ENCODE measurements at places on chromosomes 4 and X.

DNA sequence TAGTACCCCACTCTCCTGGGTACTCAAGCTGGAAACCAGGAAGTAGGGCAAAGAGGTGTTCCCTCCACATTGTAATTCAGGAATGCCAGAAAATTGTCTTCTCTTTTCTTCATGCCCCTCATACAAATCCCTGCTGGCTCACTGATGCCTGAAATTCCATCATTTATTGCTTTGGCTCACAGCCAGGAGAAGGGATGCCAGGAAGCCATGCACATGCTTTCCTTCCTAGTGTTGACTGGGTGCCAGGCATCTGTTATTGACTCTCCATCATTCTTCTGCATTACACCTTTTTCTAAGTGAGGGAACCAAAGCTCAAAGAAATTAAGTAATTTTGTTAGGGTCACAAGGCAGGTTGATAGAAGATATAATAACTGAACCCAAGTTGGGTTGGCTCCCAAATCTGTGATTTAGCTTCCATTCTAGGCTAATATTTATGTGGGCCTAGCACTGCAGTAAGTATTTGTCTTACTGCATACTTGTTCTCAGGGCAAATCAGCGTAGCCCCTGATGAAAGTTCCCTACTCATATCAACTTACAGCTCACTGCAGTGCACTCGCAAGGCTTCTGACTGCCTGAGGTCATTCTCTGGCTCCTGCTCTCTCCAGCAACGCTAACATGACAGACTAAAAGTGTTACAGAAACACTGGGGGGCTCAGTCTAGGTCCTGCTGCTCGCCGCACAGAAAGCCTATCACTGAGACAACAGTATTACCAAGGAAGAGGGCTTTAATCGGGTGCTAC, 89.0 kb downstream of the TRAPPC11 start:
- no peak for DNase-seq

- DNase-seq, result no peak
Observed at GRCh38 chr4:140556372-140557085, 12.2 kb downstream of the UCP1 start.

GRCh38 chr4:118417325-118417724, 64.5 kb upstream of the PRSS12 start:
- DNase-seq, result no peak

GRCh38 chr4:119299741-119300100, 22.2 kb downstream of the FABP2 start:
- no peak for DNase-seq

DNA sequence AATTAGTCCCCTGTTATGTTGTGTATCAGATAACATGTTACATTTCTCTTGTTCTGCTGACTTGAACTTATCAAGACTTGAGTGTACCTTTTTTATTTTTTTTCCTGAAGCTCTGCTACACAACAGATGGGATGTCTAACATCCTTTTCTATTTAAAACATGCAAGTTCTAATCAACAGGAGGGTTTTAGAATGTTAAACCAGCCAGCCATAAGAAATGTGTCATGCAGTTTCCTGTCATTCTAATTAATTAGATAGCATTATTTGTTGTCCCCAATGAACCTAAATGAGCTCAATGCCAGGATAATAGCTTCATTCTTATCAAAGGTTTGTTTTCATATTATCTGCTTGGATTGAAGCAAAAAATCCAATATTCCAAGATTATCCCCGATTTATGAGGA, 958.2 kb downstream of the PCDH7 start:
- no peak for DNase-seq

DNA sequence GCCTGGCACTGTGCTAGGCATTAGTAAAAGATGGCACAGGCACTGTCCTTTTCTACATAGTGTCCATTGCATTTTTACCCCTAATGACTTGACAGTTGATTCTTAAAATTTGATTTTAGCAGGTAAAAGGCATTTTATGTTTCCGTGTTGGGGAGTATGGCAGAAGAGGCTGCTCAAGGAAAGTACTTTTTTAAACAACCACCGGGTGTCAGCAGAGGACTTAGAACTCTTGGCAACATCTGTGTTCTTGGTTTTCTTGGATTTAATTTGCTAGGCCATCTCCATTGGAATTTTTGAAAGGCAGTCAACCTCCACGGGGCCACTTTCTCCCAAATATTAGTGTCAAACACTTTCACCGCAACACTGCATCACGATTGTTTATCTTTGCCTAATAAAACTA, 102.9 kb downstream of the TSPAN7 start:
- no peak for DNase-seq

GRCh38 chr4:113878668-113879067, 100.8 kb downstream of the ARSJ start:
- DNase-seq, result no peak

DNA sequence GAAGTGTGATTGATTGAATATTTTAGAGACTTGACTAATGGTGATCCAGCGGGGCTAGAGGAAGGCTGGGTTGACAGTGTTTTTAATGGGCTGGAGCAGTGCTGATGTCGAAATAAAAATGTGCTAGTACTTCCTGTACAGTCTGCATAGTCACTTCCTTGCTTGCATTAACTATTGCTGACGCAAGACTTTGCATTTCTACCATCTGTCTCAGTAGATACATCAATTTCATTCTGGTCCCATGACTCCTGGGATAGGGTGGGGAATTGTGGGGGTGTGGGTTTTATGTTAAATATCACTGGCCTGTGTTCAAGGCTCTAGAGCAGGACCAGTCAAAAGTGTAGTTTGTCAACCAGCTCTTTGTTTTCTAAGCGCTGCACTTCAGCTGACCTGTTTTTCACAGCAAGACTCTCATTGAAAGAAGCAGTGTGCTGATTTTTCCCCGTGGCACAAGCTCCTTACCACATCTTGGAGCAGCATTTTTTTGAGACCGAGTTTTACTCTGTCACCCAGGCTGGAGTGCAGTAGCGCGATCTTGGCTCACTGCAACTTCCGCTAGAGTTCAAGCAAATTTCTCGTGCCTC, 35.2 kb upstream of the PHEX start:
- DNase-seq, result no peak

- DNase-seq, result no peak
Observed at GRCh38 chr4:71828470-71828869, 44.6 kb upstream of the GC start.

DNA sequence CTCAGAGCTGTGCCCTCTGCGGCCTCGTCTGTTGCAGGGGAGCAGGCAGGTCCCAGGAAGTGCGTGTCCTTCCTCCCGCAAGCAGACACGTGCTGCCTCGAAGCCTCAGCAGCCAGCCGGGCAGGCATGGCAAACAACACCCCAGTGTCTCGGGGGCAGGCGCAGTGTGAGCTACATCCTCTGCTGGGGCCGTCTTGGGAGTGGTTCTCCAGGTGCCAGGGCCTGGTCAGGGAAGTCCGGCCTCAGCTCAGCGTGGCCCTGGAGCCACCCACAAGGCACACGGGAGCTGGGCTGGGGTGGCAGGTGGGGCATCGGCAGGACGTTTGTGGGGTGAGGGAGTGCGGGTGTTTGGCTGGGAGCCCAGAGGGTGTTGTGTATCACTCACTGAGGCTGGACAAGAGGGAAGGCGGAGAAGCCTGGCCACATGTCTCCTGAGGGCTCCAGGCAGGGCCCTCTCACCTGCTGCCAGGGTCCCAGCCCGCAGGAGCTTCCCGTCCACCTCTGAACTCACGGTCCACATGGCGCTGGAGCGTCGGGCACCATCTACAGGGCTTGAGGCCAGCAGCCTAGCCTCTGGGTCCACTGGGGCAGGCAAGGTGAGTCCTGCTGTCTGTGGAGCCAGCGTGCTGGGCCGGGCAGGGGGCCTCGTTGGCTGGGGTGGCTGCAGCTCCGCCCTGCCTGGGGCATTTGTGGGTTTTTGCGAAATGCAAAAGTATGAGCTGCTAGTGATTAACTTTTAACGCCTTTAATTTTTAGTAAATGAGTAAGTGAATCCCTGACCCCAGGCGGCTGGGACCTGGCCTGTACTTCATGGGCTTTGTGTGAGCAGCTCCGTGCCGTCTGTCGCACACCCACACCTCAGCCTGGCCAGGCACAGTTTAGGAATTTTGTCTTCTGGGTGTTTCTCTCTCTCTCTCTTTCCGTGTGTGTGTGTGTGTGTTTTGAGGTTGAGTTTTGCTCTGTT, 17.3 kb upstream of the UVSSA start:
- peak; percentile 67 for DNase-seq

- DNase-seq, result no peak
Observed at GRCh38 chr4:76053730-76054129, 17.9 kb upstream of the CXCL11 start.

DNA sequence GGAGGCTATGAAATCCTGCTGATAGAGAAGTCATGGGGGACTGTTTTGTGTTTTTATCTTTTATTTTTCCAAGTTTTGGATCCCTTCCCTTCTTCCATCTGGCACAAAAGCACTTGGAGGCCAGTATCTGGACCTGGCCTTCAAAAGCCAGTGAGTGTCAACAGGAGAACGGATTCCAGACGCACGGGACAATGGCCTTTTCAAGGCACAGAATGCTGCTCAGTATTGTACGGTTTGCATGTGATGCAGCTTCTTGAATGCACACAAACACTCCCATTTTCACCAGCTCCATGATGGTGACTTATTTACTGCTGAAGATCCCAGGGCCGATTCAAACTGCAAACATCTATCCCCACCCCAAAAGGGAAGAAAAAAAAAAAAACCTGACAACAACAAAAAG, 145.4 kb downstream of the CPEB2 start:
- no peak for DNase-seq

DNA sequence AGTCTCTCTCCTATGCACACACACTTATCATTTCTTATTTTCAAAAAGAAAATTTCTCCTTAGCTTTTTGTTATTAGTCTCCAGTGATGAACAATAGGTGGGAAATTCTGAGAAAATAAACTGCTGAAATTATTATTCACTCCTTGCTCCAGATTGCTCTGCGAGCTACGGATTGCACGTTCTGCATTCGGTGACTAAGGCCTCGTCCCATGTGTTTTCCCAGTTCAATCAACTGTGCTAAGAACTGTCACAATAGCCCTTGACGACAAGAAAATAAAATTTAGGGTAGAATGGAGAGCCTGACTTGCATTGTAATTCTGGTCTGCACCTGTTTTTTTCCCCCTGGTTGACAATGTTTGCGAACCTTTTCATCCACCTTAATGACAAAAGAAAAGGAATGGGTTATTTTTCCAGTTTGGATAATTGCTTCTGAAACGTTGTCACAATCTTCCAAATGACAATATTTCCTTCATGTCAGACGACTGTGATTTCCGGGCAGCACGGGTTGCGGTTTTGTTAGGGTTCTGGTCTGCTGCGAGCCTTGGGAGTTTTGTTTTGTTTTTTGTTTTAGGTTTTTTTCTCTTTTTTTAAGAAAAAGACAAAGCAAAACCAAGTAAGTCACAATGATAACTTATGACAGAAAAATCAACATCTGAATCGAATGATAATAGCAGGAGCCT, 124.5 kb upstream of the NOCT start:
- DNase-seq, result no peak

DNA sequence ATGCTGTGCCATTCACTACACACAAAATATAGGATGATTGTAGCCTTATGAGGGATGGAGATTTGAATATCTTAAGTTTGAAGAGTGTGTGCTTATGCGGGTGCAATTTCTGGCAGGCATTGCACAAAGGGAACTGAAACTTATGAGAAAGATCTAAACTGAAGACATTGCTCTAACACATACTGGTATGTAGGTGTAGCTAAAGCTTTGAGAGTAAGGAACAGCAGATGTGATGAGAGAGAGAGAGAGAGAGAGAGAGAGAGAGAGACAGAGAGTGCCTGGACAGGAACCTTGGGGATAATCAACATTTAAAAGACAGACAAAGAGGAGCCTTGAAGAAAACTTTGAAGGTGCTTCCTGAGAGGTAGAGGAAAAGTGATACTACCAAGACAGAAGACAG, 379.7 kb downstream of the SPRY1 start:
- no peak for DNase-seq

- no peak for DNase-seq
Observed at GRCh38 chrX:86021652-86022289, 25.6 kb downstream of the CHM start.

GRCh38 chr4:155616117-155616516, 50.5 kb upstream of the GUCY1A1 start:
- DNase-seq, result no peak

DNA sequence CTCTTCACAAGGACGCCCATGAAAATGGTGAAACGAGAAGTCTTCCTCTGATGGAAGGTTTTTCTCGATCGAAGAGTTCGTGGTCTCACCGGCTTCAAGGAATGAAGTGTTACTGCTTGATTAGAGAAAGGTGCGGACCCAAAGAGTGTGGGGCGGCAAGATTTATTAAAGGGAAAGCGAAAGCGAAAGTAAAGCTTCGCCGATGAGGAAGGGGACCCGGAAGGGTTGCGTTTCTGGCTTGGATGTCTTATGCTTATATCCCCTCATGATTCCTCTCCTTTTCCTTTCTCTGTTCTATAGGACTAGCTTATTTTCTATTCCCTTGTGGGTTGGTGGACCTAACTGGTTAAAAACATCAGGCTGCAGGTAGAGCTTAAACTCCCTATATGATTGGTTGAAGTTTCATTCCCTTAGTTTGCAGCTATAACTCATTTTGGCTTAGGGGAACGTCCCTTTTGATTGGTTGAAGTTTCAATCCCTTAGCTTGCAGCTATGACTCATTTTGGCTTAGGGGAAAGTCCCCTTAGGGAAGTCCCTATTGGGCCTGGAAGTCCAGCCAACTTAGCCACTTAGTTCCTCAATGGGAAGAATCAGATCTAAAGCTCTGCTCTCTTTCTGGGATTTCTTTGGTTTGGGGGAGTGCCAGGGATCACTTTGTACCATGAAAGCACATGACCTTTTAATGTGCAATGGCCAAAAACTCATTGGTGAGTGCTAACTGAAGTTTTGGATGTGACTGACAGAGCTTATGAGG, 1025.0 kb upstream of the PCDH10 start:
- DNase-seq, result no peak

DNA sequence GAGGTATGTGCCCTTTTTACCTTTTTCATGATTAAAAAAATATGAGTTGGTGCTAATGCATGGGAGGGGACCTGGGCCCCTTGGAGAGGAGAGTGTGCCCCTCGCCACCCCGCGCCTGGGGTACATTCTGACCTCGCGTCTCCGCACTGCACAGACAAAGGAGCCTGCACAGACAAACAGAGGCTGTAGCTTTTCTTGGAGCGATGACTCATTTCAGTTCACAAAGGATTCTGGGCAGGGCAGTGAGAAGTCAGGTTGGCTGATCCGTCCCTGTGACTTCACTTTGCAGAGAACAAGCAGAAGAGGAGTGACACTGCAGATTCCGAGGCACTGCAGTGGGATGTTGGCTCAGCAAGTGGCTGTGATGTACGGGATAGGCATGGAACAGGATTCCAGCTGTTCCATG, 82.9 kb downstream of the STOX2 start:
- DNase-seq, result no peak

DNA sequence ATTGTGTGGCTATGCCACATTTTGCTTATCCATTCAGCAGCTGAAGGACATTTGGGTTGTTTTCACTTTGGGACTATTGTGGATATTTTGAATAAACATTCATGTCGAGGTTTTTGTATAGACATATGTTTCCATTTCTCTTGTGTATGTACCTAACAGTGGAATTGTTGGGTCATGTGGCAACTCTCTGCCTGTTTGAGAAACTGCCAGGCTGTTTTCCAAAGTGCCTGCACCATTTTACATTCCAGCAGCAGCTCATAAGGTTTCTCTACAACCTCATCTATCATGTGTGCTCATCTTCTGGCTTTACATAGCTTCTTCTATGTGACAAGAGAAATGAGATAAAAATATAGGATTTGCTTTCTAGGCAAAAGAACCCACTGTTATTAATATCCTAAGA, 29.5 kb upstream of the TSPAN5 start:
- no peak for DNase-seq

GRCh38 chrX:103789004-103789403, 12.4 kb downstream of the PLP1 start:
- DNase-seq, result no peak

GRCh38 chrX:15336023-15336413, 695 bp upstream of the PIGA start:
- DNase-seq, result peak; percentile 44

GRCh38 chrX:44946771-44947170, 73.8 kb downstream of the KDM6A start:
- no peak for DNase-seq
